ENCODE measurements at places on chromosomes 7 and 10. TPM values are rescaled to one million over a fixed set of nuclear protein-coding genes. Genes with fewer than 3 reads are reported as not detected.

GRCh38 chr7:114652041-114652440 is 237.4 kb downstream of the FOXP2 start:
- DNase-seq, result no peak

DNA sequence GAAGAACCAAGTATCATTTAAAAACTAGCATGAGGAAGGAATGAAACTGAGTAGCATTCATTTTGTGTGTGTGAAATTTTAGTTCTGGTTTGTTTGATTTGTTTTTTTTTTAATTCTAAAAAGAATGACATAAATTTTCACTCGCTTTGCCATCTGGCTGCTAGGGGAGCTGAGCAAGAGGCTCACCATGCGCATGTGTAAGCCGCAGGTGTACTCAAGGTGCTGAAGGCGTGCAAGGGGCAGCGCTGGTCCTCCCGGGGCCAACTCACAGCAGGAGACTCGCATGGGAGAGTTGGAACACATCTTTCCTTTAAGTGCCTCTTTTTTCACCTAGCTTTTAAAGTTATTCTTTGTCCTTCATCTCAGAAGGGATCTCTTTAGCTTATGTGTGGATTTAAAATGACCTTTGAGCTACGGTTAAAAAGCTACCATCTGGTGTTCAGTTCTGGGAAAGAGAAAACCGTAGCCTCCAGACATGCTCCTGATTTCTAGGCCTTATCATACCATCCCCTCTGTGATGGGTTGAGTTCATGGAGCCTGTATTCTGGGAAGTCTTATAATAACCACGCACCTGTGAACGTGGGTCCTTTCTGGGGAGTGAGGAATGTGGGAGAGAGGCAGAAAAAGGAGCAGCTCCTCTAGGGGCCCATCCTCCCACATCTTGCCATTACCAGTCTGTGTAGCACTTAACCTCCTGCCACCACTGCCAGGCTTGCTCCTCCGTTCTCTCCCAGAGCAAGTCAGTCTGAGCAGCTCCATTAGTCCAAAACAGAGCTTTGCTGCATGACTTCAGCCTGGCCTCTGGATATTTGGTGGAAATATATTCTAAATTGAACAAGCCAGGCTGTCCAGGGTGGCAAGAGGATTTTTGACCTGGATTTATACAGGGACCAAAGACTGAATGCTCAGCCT is 61.9 kb downstream of the KLHDC10 start:
- no peak for DNase-seq

- no peak for DNase-seq
Measured at GRCh38 chr10:22619101-22619500, 95.3 kb downstream of the PIP4K2A start.

DNA sequence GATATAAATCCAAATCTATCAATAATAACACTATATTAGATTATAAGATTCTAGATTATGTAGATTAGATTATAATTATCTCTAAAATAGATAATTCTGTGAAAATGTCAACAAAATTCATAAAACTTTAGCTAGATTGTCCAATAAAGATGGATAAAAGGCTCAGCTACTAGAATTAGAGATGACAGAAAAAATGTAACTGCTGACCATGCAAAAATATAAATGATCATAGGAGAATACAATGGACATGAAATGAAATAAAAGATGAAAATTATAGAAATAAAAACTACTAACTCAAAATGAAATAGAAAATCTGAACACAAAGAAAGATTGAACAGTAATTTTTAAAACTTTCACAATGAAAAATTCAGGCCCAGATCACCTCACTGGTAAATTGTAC is 1332.1 kb upstream of the CELF2 start:
- DNase-seq, result no peak

GRCh38 chr7:54827734-54828133 is 68.7 kb upstream of the SEC61G start:
- no peak for DNase-seq

DNA sequence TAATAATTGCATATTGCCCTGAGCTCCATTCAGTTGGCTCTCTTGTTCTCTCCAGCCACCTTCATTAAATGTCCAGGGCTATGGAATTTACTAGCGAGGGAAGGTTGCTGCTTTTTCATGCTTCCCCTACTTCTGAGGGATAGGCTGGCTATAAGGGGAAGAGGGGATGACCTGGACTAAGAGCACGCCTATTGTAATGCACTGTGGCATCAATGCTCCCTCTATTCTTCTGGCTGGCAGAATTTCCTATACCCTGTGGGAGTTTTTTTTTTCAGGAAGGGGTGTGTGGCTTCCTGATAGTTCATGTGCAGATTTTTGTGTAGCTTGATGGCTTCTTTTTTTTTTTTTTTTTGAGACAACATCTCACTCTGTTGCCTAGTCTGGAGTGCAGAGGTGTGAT is 155.8 kb downstream of the SND1 start:
- no peak for DNase-seq

The COX19 gene
- 16.5 TPM for total RNA-seq

DNA sequence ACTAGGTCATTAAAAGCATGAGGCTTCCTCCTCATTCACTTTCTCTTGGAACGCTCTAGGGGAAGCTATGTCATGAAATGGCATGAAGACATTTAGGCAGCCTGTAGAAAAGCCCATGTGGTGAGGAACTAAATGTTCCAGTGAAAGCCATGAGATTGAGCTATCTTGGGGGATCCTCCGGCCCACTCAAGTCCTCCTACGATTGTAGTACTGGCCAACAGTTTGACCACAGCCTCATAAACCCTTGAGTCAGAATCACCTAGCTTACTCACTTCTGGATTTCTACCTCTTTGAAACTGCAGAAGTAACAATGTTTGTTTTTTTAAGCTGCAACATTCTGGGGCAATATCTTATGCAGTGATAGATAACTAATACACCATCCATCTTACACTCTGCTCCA is 605.1 kb downstream of the SORCS1 start:
- peak; percentile 87 for DNase-seq

DNA sequence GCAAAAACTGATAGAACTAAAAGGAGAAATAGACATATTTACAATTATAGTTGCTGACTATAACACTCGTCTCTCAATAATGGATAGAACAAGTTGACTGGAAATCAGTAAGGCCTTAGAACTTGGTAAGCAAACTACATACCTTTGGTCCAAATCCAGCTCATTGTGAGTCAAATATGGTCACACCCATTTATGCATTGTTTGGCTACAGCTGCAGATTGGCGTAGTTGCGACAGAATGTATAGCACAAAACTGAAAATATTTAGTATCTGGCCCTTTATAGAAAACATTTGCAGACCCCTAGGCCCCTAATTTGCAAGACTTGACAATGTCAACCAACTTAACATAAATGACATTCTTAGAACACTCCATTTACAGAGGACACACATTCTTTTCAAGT is 103.6 kb upstream of the EGR2 start:
- peak; percentile 86 for DNase-seq

The NKX2-3 gene
- total RNA-seq, result not detected

The SH3PXD2A gene
- total RNA-seq, result 15.0 TPM

- DNase-seq, result no peak
Measured at GRCh38 chr10:30384051-30384674, 35.1 kb upstream of the MTPAP start.

DNA sequence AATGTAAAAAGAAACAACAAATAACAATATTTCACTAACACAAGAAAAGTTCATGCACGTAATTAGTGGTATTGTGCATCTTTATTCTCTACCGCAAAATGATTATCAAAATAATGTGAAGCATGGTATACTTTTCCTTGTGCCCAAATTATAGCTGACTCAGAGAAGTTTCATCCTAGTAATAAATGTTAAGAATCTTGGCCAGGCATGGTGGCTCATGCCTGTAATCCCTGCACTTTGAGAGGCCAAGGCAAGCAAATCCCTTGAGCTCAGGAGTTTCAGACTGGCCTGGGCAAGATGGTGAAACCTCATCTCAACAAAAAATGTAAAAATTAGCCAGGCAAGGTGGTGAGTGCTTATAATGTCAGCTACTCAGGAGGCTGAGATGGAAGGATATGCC is 105.0 kb downstream of the KMT2C start:
- DNase-seq, result no peak

DNA sequence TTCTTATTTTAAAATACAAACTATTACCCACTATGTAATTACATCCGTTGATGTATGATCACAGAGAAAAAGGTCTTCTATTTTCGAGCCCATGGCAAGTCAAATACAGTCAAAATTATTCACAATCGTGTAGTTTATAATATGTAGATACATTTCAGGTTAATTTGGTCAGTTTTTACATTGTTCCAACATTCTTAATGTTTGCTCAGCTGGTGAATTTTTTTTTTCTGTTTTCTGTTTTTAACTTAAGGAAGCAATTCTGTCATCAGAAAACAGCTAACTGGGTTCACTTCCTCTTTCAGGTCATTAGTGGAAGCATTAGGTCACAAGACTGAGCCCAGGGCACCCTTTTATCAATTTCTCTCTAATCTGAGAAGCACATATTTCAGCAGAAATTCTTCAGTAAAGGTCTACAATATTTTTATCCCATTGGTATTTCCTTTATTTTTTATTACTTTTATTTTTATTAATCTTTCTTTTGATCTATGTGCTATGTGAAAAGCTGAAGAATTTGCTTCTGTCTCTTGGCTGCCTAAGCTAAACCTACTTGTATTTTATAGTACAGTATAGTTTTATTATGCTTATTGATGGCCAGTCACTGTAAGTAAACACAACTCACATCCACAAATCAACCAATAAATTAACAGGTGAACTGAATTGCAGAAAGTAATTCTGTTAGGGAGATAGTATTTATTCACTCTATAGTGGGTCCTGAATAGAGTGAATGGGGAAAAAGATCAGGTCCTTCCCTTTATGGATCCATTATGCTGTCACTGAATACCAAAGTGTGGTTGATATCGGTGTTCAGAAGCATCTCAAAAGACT is 84.6 kb downstream of the ICA1 start:
- DNase-seq, result no peak

GRCh38 chr10:72086466-72087391 is 1.6 kb downstream of the SPOCK2 start:
- DNase-seq, result no peak

- no peak for DNase-seq
Measured at GRCh38 chr7:300048-300447, 10.1 kb downstream of the FOXL3 start.

GRCh38 chr10:73228247-73228646 is 18.8 kb downstream of the DNAJC9 start:
- peak; percentile 10 for DNase-seq

GRCh38 chr7:71144963-71145362 is 13.0 kb downstream of the GALNT17 start:
- DNase-seq, result no peak

GRCh38 chr7:17696422-17696821 is 243.9 kb downstream of the SNX13 start:
- DNase-seq, result peak; percentile 99

All from MCF 10A (cell line).